CD4-positive, alpha-beta T cell treated with Interleukin-2 at 100 ng/mL for 4 hours (primary cell): ENCODE measurements at places on chromosomes 7 and 10.

- no peak for DNase-seq
Measured at GRCh38 chr10:10878963-10879362, 138.7 kb upstream of the CELF2 start.

- DNase-seq = no peak
Measured at GRCh38 chr10:12459762-12460161, 110.4 kb downstream of the CAMK1D start.

DNA sequence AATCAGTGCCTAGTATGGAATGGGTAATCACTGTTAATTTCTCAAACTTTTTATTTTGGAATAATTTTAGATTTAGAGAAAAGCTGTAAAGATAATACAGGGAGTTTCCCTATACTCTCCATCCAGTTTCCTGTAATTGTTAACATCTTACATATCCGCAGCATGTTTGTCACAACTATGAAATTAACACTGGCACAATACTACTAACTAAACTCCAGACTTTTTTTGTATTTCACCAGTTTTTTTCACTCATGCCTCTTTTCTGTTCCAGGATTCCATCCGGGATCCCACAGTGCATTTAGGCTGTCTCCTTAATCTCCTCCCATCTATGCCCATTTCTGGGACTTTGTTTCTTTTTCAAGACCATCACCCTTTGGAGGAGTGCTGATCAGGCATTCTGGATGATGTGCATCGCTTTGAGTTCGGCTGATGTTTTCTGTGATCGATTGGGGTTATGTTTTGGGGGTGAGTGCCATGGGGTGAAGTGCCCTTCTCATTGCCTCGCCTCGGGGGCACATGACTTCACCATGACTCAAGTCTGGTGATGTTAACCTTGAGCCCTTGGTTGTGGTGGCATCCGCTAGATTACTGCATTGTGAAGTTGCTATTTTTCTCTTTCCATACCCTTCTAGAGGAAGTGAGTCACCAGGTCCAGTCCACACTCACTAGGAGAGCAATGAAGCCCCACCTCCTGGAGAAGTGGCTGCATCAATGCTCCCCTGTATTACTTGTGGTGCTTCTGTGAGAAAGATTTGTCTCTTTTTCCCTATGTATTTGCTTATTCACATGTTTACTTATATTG is 43.9 kb upstream of the GRB10 start:
- DNase-seq = no peak

GRCh38 chr10:51658000-51658399 is 41.4 kb downstream of the CSTF2T start:
- no peak for DNase-seq

- DNase-seq = no peak
Measured at GRCh38 chr10:128576336-128576735, 450.1 kb upstream of the MKI67 start.

- no peak for DNase-seq
Measured at GRCh38 chr10:59177836-59178235, 1.4 kb downstream of the PHYHIPL start.

- peak; percentile 30 for DNase-seq
Measured at GRCh38 chr7:158760936-158761335, 56.3 kb upstream of the NCAPG2 start.

- no peak for DNase-seq
Measured at GRCh38 chr7:113142385-113143119, 24.2 kb upstream of the SMIM30 start.

GRCh38 chr10:79274279-79275104 is 72.8 kb upstream of the PPIF start:
- DNase-seq = no peak

- DNase-seq = no peak
Measured at GRCh38 chr7:45938626-45939302, 17.7 kb upstream of the IGFBP3 start.

GRCh38 chr10:23523251-23523650 is 84.4 kb downstream of the OTUD1 start:
- DNase-seq = no peak

DNA sequence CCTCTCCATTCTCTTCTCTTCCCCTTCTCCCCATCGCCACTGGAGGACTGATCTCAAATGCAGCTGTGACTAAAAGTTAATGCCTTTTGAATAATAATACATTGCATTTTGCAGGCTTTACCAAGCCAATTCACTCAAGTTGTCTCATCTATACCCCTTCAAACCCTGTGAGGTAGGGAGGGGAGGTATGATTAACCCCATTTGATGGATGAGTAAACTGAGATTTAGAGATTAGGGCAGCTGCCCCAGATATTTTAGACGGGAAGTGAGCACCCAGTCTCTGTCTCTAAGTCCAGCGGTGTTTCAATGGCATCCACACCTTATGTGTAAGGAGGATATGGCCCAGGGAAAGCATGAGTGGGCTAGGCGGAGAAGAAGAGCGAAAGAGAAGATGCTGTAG is 1.1 kb downstream of the CPA5 start:
- DNase-seq = no peak

- DNase-seq = no peak
Measured at GRCh38 chr10:60197206-60197605, 192.5 kb downstream of the ANK3 start.

GRCh38 chr7:95867309-95867708 is 95.0 kb downstream of the DYNC1I1 start:
- DNase-seq = no peak
